A549 treated with AZD2906 at 1 μM for 4 hours (cell line): ENCODE measurements at places on chromosomes 1 and 21. TPM values are rescaled to one million over a fixed set of nuclear protein-coding genes. Genes with fewer than 3 reads are reported as not detected.

The THEM5 gene
- total RNA-seq: 0.06 TPM in 1 of 5 replicates, not detected in the others

The CSRP1 gene
- total RNA-seq: 364 to 621 TPM (median 381 TPM) in 5 replicates

The ETV3L gene
- not detected in 5 replicates for total RNA-seq

The OR2L3 gene
- total RNA-seq: not detected in 5 replicates

The LRRC38 gene
- total RNA-seq: 0.05 to 0.11 TPM (median 0.09 TPM) in 5 replicates

The LCE2B gene
- total RNA-seq: not detected in 5 replicates

The NTNG1 gene
- total RNA-seq: not detected in 5 replicates

The GRIK1 gene
- not detected in 5 replicates for total RNA-seq

The INTS7 gene
- total RNA-seq: 16.6 to 19.7 TPM (median 17.1 TPM) in 5 replicates

The DOP1B gene
- total RNA-seq: 3.4 to 4.3 TPM (median 3.5 TPM) in 5 replicates

The RGS13 gene
- total RNA-seq: not detected in 5 replicates

The WNT2B gene
- total RNA-seq: 0.19 to 0.42 TPM (median 0.20 TPM) in 5 replicates

The FCRL3 gene
- total RNA-seq: 0.09 TPM in 1 of 5 replicates, not detected in the others

The CLDN14 gene
- total RNA-seq: 0.07 TPM in 1 of 5 replicates, not detected in the others

The CFHR4 gene
- not detected in 5 replicates for total RNA-seq

The RUNX3 gene
- total RNA-seq: 4.7 to 6.0 TPM (median 5.6 TPM) in 5 replicates
